Activated CD8-positive, alpha-beta memory T cell treated with anti-CD3 and anti-CD28 coated beads for 4 hours (primary cell): ENCODE measurements at places on chromosomes 7 and 10.

- no peak for DNase-seq
Measured at GRCh38 chr10:60086421-60086820, 180.1 kb upstream of the CCDC6 start.

DNA sequence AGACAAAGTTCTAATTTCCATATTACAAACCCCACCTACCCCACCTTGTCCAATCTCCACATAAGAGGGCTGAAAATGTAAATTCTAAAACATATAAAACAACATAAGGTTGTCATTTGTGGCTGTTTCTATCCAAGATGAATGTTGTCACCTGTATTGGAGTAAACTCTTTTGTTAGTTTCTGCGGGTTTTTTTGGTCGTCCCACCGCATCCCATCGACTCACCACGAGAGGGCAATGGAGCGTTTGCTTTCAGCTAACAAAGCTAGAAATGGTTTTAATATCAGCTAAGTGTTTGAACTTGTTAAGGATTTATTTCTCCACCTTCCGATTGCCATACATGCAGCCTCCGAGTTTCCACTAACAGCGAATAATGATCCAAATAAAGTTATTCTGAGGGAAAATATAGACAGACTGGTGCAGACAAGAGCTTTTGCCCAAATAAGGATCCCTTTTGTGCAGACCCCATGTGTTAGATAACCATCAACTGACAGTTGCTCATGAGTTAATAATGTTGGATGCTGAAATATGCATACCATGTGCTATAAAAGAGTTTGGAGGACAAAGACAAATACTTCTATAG, 137.2 kb downstream of the ARID5B start:
- DNase-seq, result peak; percentile 65

DNA sequence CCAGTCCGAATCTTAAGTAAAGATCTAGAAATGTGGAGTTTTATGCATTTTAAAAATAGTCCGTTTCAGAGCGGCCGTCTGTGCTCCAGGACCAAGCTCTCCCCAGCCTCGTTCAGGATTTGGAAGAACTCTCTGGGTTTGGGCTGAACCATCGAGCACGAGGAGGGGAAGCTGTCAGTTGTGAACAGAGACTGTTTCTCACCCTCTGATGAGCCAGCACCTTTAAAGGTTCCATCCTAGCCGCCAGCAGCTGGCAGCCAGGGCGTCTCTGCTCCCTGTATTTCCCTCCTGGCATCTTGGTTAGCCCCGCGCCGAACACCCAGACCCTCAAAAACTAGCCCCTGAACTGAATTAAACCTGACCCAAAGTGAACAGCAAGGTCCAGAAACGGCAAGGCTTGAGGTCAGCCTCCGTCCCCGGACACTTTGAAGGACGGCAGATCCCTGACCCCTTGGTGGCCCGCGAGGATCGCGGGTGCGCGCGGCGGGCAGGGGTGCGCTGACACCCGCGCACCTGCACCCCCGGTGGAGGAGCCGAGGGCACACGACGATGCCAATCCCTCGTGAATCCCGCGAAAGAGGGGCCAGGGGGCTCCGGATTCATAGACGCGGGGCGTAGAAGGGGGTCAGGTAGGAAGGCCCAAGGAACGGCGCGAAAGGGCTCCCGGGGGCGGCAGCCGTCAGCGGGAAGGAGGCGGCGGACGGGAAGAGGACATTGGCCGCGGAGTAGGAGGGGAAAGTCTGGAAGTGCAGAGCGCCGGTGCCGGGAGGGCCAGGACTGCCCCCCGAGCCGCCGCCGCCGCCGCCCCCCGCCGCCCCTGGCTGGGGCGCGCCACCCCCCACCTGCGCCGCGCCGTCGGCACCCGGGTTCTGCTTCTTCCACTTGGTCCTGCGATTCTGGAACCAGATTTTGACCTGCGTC, 2.7 kb downstream of the NKX1-2 start:
- DNase-seq, result no peak

DNA sequence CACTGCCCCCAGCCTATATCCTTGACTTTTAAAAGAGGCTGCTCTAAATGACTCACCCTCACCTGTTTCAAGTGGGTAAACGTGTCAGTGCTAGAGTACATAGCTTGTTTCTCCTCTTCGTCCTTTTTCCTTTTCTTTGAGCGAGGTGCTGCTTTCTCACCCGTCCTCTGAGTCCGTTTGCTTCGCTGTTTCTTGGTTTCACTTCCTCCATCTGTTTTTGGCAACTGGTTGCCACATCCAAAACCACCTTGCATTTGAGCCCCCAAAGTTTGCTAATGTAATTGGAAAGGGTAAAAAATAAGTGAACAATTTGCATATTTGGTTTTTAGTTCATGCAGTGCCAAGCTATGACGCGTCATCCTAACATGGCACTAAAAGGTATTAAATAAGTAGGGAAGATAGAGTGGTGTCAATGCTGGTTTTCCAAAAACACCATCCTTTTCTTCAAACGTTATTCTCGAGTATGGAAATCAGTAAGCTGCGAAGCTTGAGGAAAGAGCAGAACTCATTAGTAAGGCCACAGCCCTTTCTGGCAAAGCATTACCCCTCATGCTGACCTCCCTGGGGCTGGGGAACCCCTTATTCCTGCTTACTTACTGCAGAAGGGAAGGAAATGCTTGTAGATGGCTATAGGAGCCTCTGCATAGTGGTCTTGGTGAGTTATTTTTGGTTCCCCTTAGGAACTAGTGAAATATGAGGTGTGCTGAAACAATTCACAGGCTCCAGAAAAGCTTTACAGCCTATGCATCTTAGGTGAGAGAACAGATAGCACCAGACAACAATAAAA, 133.5 kb downstream of the GALNT11 start:
- no peak for DNase-seq
